Cortex of kidney (tissue), 1 donor: ENCODE measurements at places on chromosomes 7 and 10.

DNA sequence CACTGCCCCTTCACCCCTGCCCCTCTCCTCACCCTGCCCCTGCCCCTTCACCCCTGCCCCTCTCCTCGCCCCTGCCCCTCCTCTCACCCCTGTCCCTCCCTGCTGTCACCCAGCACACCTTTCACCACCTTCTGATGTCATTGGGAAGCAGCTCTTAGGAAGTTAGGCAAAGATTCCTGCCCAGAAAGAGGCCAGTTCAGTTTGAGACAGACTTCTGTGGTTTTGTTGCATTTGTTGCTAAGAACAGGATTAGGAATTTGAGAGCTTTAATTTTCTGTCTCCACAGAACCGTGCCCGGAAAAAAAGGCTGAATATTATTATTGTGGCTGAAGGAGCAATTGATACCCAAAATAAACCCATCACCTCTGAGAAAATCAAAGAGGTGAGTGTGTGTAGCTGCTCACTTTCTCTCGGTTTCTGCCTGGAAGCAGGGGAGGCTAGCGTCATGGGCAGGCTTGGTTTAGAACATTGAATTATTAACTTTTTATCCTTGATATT is 39.6 kb downstream of the PFKP start:
- DNase-seq, result no peak

DNA sequence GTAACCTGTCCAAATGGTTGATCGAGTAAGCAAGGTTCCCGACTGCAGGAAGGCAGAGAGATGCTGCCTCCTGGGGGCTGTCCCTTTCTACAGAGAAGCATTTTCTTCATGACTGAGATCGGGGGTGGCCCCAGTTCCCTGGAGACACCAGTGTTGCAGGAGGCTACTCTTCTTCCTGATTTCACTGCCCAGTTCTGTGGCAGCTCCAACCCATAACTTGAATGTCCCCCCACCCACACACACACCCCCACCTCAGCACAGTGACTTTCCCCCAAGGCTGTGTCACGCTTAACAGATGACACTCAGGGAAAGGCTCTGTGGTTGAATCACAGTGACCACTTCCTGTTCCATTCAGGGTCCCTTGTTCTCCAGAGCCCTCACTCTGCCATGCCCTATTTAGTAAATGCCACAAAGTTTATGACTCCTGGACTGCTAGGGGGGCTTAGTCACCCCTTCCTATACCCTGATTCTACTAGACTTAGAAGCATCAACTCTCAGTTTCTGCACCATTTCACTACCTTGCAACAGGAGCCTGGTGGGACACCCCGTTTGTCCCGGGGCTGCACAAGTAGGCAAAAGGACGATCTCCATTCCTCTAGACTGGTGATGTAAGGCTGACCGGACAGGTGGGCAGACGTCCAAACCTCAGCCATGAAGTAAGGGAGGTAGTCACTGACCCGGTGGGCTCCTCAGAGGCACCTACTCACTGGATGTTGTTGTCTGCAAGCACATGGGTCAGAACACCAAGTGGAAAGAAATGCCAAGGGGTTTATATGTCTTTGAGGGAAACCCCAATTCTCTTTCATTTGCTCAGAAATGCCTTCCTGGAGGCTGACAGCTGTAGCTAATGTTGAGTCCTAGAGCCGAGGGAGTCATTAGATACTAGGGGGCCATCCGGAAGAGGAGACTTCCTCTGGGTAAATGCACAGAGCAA is 31.3 kb upstream of the SMC3 start:
- DNase-seq, result no peak

GRCh38 chr10:133359972-133360610 is 2.3 kb upstream of the FUOM start:
- no peak for DNase-seq

GRCh38 chr7:55005241-55005851 is 13.5 kb upstream of the EGFR start:
- DNase-seq, result no peak

DNA sequence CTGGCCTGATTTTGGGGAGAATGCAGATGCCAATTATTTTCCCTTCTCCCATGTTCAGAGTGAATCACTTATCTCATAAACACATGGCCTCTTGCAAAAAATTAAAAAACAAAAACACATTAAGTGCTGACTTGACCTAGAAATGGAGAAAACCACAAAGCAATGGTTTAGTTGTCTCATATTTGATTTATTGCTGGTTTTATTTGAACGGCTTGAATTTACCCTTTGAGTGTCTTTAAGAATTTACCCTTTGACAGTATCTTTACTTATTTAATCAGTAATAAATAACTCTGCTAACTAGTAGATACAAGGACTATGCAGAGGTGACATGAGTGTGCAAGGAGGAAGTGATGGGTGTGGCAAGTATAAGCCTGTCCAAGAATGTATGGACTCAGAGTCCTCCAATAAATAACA is 68.1 kb upstream of the GSDME start:
- DNase-seq, result no peak

GRCh38 chr10:62899311-62899710 is 83.1 kb upstream of the EGR2 start:
- no peak for DNase-seq

DNA sequence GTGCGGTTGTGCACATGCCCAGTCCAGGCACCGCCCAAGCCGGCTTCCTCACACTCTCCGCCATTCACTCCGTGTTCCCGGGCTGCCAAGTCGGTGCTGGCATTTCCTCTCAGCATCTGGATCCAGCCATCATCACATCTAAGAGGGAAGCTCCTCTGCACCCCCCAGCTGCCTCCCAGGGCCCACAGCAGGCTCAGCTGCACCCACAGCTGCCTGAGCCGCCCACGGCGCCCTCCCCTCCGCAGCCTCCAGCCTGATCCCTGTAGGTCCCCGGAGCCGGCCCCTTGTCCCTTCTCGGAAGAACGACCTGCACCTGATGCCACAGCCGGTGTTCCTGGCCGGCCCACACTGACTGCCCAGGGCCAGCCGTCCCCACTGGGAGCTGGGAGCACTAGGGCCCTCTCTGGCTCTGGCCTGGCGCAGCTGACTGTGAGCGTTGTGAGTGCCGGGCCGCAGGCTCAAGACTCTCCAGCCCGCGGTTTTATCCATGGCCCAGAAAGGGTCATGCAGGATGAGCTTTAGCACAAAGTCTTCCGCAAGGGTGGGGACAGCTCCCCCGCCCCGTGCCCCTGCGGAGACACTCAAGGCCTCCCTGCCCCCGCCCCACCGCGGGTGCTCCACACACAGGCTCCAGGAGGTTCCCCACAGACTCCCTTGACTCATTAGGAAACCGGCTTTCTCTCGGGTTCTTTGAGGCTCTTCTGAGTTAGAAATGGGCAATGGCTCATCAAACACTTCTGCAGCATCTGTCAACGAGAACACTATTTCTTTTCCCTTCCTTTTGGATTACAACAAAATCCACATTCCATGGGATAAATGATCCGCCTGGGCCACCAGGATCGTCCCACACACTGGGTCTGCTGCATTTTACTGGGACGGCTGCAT is 31.2 kb downstream of the CFAP46 start:
- no peak for DNase-seq
